ENCODE measurements at places on chromosomes 13 and 19. TPM values are rescaled to one million over a fixed set of nuclear protein-coding genes. Genes with fewer than 3 reads are reported as not detected.
A peak's percentile ranks its signal among the peaks of the same experiment; 100 is the strongest.

Gene PGLYRP1
- not detected for total RNA-seq

DNA sequence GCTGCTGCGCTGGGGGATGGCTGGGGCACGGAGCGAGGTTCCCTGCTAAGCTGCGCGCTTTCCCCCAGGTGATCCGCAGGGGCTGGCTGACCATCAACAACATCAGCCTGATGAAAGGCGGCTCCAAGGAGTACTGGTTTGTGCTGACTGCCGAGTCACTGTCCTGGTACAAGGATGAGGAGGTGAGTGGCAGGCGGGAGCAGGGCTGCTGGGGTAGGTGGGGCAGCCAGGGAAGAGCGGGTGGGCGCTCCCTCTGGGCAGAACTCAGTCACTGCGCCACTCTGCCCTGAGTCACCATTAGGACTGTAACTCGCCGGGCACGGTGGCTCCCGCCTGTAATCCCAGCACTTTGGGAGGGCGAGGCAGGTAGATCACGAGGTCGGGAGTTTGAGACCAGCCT lies 23.8 kb downstream of the TMED1 start:
- no peak for DNase-seq

GRCh38 chr13:40211586-40211968 lies 454.9 kb downstream of the FOXO1 start:
- no peak for DNase-seq

Gene NUP58
- total RNA-seq = 59.7 TPM

Gene ADGRE2
- total RNA-seq = 4.0 TPM

DNA sequence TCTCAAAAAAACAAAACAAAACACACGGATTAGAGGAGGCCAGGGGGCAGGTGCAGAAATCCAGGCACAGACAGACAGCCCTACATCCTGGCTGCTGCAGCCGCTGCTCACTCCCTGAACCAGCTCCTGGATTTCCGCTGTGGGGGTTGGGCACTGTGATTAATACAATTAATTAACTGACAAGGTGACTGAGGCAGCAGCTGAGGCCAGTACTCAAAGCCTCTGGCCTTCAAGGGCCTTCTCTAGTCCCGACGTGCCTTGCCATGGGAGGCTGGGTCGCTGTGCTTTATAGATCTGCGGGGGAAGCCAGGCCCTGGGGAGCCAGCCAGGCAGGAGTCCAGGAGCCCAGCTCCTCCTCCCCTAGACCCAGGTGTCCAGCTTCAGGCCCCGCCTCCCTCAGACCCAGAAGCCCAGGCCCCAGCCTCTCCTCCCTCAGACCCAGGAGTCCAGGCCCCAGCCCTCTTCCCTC lies 4.6 kb downstream of the NECTIN2 start:
- peak; percentile 77 for DNase-seq

Gene KEAP1
- total RNA-seq = 106 TPM

Gene DCT
- total RNA-seq = 2.3 TPM
